GDM1 (cell line): ENCODE measurements at places on chromosomes 2 and 18.

DNA sequence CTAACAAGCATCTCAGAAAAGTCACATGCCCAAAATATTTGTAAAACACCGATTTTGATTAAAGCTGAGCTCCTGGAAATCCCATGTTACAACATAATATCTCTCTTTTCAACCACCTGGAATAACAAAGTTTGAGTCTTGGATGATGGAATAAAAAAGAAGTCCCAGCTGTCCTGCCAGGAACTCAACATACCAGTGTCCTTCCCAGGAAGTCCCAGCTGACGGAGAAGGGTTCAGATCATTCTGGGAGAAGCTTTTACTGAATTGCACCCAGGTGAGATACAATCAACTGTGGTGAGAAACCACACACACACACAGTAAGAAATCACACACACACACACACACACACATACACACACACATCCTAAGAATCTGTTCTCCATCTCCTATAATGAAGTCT is 413.1 kb upstream of the PKDCC start:
- DNase-seq, result no peak

DNA sequence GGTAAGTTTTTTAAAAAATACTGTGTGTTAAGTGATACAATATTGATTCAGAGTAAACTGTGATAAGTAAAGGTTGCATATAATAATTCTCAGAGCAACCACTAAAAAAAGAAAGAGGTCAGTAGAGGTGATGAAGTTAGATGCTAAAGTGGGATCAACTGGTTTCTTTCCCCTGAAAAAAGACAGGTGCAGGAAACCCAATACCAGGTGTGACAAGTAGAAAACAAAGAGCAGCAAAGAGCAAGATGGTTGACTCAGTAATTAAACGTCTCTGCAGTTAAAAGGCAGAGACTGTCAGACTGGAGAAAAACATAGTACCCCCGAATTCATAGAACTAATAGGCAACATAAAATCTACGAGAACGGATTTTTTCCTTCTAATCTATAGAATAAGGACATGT is 128.3 kb downstream of the ATP9B start:
- no peak for DNase-seq

- no peak for DNase-seq
Measured at GRCh38 chr2:3449086-3449485, 69.6 kb downstream of the TRAPPC12 start.

DNA sequence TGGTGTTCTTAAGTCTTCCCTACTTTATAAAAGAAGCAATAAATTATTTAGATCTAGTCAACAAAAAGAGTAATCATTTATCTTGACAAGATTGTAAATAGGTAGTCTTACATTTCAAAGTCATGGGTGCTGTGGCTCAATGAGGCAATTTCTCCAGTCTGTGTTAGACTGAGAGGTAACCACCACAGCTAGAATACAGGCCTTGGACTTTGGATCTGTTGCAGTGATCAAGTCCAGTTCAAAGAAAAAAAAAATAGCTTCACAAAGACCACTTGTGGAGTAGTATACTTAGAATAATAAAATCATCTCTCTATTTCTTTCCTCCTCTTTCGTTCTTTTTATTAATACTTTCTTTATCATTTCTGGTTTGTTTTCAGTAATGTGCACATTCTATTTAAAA is 93.1 kb upstream of the FSIP2 start:
- no peak for DNase-seq

DNA sequence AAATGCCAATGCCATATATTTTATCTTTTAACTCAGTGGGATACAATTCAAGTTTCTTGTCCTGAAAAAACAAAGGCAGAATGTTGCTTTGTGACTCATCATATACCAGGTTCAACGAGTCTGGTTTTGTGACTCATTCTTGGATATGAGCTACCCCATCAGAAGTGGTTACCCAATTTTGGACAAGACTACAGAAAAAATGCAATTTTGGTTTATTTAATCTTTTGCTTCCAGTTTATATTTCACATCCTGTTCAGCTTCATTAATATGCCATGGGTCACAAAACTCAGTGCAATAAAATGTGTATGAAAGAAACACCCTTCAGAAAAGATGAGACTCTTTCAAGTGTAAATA is 25.0 kb downstream of the FN1 start:
- DNase-seq, result no peak

- DNase-seq, result no peak
Measured at GRCh38 chr18:47285456-47285855, 34.0 kb upstream of the SKOR2 start.

DNA sequence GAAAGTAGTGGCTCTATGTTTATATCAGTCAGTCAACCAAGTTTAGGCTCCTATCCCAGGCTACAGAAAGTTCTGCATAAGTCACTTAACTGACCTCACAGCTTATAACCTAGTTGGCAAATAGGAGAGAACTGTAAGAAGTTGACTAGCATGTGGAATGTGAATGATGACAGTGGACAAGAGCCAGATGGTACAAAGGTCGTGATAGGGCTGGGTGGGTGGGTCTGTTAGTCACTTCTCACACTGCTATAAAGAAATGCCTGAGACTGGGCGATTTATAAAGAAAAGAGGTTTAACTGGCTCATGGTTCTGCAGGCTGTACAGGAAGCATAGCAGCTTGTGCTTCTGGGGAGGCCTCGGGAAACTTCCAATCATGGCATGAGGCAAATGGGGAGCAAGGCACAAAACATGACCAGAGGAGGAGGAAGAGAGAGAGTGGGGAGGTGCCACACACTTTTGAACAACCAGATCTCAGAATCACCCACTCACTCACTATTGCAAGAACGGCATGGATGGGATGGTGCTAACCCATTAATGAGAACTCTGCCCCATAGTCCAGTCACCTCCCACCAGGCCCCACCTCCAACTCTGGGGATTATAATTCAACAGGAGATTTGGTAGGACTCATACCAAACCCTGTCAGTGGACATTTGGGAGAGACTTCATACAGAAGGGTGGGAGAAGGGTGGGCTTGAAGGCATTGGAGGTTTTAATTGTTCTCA is 68.8 kb downstream of the LTBP1 start:
- DNase-seq, result no peak

- no peak for DNase-seq
Measured at GRCh38 chr2:206353685-206354084, 79.2 kb downstream of the ZDBF2 start.

GRCh38 chr18:11570769-11571412 is 38.5 kb upstream of the SLC35G4 start:
- DNase-seq, result no peak

DNA sequence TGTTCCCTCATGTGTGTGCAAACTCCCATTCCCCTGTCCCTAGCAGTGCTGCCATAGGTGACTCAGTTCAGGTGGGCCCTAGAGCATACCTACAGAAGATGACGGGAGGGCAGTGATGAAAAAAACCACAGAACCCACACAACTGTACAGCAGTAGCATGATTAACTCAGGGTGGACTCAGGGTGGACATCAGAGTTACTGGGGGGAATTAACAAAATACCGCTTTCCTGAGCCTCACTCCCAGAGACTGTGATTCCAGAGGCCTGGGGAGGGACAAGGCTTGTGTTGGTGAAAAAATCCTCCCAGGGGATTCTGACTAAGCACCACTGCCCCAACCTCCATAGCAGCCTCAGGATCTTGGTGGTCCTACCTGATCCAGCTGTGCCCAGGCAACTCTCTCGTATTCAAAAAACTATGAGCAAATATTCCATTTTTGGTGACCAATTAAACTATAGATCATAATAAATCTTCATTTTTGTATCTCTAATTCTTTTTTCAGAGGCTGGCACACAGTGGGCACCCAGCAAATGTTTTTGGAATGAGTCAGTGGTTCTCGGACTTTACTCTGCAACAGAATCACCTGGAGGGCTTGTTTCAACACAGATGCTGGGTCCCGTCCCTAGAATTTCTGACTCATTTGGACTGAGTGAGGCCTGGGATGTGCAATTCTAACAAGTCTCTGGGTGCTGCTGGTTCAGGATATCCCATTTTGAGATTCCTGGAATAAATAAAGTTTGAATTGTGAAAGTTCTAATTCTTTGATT is 84.1 kb upstream of the NABP1 start:
- DNase-seq, result no peak

DNA sequence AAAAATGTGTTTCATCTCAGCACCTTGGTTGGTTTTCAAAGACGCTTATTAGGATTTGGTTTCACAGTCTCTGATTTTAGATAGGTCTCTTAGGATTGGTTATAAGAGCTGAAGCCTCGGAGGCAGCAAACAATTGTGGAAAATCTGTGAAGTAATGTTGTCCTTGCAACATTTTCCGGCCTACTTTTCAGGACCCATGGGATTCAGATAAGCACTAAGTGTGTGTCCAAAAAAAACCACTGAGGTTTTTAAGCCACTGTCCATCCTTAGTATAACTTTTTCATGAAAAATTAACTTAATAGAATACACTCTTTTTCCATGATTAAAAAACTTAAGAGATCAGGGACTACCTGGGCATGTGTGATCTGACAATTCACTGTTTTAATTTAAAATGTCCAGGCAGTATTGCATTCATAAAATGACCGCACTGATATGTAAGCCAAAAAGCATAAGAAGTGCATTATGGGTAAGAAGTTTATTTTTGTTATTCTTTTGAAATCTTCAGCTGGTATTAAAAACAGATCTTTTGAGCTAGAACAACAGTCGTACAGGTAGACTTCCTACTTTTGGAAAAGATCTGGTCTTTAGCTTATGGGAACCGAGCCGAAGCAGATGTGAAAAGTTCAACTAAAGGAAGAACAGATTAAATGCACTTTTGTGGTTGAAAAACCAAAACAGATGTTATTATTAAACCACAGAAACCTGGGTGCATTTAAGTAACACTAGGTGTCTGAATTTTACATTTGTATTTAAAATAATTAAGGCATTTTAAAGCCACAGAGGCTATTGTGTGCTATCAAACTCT is 479.4 kb upstream of the ZEB2 start:
- DNase-seq, result no peak

- DNase-seq, result no peak
Measured at GRCh38 chr2:864501-865106, 86.0 kb upstream of the SNTG2 start.

- no peak for DNase-seq
Measured at GRCh38 chr2:143850084-143850483, 669.8 kb downstream of the ZEB2 start.

DNA sequence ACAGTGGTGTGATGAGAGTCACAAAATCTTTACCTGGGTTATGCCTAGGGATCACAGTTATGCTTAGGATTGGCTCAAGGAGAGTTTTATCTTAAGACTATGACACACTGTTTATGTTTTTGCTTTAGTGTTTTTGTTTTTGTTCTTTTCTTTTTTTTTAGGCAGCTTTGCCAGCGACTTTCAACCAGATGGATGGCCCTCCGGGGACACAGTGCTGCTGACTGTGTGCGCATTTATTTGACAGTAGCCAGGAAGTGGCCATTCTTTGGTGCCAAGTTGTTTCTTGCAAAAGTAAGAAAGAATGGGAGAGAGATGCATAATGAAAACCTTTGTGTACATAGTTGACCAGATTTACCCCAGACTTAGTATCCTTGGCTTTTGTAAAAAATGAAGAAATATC is 15.1 kb upstream of the DYNC2LI1 start:
- no peak for DNase-seq

- DNase-seq, result no peak
Measured at GRCh38 chr2:18950361-18950851, 361.0 kb upstream of the NT5C1B start.
